ENCODE measurements at places on chromosomes 7 and 10.

- DNase-seq: no peak
Observed at GRCh38 chr7:151705636-151706276, 171.2 kb downstream of the PRKAG2 start.

- DNase-seq: no peak
Observed at GRCh38 chr7:44798649-44799305, 2.3 kb downstream of the PPIA start.

- no peak for DNase-seq
Observed at GRCh38 chr7:155721056-155721455, 76.6 kb downstream of the RBM33 start.

- DNase-seq: no peak
Observed at GRCh38 chr7:21169667-21170580, 258.0 kb upstream of the SP4 start.

- DNase-seq: no peak
Observed at GRCh38 chr10:30116041-30116491, 56.7 kb upstream of the JCAD start.

DNA sequence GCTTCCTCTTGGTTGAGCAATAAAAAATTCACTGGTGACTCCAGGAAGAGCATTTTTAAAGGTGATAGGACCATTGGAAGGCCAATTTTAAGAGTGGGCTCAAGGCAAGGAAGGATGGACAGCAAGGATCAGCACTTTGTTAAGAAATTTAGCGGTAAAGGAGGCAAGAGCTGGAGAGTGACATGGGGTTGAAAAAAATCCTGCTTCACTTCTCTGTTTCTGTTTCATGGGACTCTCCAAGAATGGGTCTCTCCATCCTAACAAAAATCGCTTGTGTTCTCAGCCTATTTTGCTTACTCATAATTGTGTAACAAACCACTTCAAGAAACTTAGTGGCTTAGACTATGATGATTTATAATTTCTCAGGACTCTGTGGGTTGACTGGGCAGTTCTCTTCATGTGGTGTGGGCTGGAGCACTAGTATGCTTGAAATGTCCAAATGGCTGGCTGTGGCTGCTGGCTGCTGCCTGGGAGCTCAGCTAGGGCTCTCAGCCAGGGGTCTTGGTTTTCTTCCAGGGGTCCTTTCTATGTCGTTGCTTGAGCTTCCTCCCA, 59.8 kb upstream of the ZNRF2 start:
- DNase-seq: no peak

- no peak for DNase-seq
Observed at GRCh38 chr10:47053081-47053798, 142.0 kb downstream of the PTPN20 start.

GRCh38 chr10:33248638-33249037, 85.8 kb downstream of the NRP1 start:
- DNase-seq: no peak

GRCh38 chr7:143248761-143249354, 14.4 kb upstream of the GSTK1 start:
- DNase-seq: no peak

DNA sequence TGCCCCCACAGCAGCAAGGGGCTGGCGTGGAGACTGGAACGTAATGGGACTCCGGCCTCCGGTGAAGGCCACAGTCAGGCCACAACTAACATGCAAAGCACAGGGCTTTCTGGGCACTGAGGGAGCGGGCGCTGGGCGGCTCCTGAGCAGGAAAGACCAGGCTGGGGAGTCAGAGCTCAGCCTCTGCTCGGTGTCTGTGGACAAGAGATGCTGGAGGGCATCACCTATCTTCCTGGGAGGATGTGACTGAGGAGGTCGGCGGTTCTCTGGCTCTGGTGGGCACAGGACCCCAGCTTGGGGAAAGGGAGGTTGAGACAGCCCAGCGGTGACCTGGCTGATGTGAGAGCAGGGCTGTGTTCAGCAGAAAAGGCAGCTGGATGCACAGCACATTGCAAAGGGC, 11.7 kb downstream of the CNPY1 start:
- no peak for DNase-seq

DNA sequence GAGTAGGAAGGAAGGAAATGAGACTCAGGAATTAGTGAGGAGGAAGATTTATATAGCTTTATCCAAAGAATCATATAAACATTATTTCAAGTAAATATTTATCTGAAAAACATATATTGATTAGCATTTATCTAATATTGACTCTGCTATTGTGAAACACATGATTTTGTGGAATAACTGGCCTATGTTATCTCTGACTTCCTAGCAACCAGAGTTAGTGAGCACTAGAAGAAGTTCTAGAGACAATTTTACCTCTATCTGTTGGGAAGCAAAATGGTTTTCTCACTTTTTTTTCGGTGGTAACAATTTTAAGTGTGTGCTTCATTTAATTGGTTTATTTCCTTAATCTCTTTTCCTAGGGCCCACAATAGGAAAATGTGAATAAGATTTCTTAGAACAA, 21.6 kb downstream of the MDFIC start:
- no peak for DNase-seq

GRCh38 chr7:54838175-54838910, 79.3 kb upstream of the SEC61G start:
- DNase-seq: no peak

- no peak for DNase-seq
Observed at GRCh38 chr7:74272305-74273038, 16.7 kb upstream of the CLIP2 start.

GRCh38 chr10:132554991-132555647, 17.5 kb downstream of the INPP5A start:
- no peak for DNase-seq

DNA sequence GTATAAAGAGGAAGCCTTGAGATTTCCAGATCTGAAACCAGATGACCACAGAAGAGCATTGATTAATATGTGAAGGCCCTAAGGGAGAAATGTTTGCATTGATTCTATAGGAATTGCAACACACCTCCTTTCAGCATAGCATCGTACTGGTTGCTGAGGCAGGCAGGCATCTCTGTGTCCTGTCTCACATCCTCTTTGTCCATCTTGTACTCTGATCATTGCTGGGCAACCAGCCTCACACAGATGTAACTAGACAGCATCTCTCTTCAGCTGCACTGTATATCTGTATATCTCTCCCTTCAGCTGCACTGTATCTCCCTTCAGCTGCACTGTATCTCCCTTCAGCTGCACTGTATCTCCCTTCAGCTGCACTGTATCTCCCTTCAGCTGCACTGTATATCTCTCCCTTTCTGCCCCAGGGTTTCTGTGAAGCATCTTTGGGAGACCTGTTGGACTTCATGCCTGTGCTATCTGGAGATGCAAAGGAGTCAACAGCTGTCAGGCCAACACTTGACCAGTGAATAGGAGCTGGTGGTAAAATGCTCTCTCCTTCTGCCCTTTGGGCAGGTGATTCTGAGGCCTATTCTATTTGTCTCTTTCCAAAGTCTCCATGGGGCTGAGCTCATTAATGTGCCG, 40.3 kb downstream of the TMEM178B start:
- DNase-seq: no peak

- DNase-seq: no peak
Observed at GRCh38 chr10:6987536-6987945, 407.5 kb upstream of the PRKCQ start.

DNA sequence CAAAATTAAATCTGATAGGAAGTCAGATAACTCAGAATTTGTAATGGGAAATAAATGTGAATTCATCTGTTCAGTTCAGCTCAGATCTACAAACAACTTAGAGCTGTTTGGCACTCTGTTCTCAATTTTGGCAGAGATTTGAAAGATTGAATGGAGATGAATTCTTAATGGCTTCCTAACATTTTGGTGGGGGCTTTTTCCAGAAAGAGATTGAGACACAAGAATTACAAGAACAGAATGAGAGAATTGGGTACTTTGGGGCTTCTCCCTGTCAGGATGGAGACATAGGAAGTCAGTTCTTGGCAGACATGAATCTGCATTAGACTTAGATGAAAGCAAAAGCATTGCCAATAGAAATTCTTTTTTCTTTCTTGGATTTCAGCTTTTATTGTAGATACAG, 39.0 kb upstream of the PTPRZ1 start:
- DNase-seq: no peak

DNA sequence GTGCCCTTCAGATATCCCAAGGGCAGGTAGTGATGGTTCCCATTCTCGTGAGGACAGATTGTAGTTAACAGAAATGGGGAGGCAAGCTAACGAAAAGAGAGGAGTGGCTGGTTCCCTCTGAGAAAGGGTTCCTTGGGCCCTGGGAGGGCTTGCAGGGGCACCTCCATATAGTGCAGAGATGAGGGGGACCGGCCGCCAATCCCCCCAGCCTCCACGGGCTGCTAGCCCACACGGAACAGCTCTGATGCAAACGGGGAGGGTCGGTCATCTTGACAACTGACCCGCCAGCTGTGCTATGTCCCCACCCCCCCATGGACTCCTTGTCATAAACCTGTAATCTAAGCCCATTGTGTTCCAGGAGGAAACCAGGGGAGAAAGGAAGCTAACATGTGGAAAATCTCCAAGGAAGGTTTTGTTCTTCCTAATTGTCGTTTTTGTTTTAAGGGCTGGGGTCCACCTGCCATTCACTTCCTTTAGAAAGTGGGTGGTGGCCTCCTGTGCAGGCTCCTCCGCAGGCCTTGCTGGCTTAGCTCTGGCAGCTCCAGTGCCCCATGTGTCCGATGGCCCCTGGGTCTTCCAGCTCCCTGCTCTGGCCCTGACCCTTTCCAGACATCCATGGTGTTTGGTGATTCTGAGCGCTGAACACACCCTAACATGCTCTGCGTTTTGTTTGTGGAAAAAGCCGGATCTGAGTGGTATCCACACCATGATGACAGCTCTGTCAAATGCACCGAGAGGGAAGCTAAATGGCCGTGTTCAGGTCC, 15.9 kb downstream of the ADCY1 start:
- no peak for DNase-seq

GRCh38 chr10:132518572-132519381, 18.8 kb upstream of the INPP5A start:
- DNase-seq: no peak

GRCh38 chr10:133453516-133454203, at the start of gene SCART1:
Gene SCART1 (plus strand): TSS chr10:133453945. CDS start chr10:133453998, 53 bp downstream.
- no peak for DNase-seq

DNA sequence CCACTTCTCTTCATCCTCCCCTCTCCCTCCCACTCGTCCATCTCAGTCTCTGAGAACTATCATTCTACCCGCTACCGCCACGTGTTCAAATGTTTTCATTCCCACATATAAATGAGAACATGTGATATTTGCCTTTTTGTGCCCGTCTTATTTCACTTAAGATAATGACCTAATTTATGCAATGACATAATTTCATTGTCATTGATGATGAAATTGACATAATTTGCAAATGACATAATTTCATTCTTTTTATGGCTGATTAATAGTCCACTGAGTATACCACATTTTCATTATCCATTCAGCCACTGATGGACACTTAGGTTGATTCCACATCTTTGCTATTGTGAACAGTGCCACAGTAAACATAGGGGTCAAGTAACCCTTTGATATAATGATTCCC, 292.3 kb downstream of the GRID1 start:
- DNase-seq: no peak

- no peak for DNase-seq
Observed at GRCh38 chr7:112192236-112193154, 13.7 kb downstream of the DOCK4 start.

DNA sequence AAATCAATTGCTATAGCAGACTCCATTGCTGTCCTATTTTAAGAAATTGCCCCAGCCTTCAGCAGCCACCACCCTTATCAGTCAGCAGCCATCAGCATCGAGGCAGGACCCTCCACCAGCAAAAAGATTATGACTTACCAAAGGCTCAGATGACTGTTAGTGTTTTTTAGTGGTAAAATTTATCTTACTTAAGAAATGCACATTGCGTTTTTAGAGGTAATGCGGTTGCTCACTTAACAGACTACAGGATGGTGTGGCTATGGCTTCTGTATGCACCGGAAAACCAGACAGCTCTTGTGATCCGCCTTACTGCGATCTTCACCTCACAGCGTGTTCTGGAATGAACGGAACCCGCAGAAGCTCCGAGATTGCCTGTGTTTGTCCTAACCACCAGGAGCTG, 58.1 kb downstream of the WDR37 start:
- no peak for DNase-seq

GRCh38 chr7:78677391-78677790, 776.1 kb downstream of the MAGI2 start:
- no peak for DNase-seq

DNA sequence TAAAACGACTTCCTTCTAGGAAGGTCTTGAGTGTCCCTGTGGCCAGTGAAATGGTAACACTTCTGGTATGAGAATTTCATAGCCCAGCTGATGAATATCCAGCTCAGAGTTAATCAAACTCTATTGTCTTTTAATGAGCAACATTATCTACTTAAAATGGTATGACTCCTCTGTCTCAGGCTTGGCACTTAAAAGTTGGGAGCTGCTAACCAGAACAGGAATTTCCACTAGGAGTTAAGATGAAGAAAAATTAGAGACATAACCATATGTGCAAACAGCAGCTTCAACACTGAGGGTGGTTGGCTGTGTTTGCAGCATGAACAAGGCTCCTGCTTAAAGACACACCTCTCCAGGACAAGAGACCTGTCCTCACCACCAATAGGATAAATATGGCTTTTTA, 46.8 kb downstream of the CH25H start:
- DNase-seq: no peak

Measured in stimulated activated CD8-positive, alpha-beta memory T cell treated with anti-CD3 and anti-CD28 coated beads, Interleukin-4, amount 100 ng/mL, for 1 hour (primary cell).